Frontal cortex (tissue), 4 donors: ENCODE measurements at places on chromosomes 6 and 20. TPM values are rescaled to one million over a fixed set of nuclear protein-coding genes. Genes with fewer than 3 reads are reported as not detected.
A peak's percentile ranks its signal among the peaks of the same experiment; 100 is the strongest.

Gene ERVFRD-1
- not detected for total RNA-seq

Gene SLC12A5
- 18.8 TPM for total RNA-seq

DNA sequence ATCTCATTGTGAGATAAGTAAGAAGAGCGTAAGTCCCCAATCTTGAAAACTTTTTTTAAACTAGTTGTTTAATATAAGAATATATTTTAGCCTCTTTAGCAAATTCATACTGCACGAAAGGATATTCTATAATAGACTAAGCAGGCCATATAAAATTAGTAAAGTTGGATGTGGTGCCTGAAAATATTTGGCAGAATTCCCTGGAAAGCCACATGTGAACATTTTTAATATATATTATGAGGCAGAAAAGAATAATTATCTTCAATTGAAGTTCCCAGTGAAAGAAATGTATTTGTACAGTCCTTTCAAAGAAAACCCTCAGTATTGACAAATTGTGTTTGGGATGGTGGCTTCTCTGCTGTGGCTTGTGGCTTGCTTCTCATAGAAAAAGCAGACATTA, 237.5 kb upstream of the JAG1 start:
- no peak for DNase-seq

Gene FAM162B
- total RNA-seq, result 1.2 TPM

- no peak for DNase-seq
These were observed 55.6 kb upstream of the HLA-A start for GRCh38 chr6:29886701-29887100.

Gene TFAP2B
- not detected for total RNA-seq

DNA sequence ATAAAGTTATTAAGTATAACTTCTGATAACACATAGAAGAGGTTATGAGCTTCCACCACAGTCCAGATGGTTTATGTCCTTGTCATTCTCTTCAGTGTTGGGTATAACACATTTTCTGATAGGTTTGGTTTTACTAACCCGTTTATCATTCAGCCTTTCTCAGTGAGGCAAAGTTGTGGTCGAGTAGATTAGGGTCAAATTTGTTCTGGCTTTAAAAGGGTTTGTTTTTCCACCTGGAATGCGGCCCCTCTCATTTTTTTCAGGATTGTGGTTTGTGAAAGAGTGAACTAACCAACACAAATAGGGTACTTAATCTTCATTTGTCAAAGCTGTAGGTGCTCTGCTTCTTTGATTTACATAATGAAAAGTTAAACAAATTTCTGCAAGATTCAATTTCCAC, 204.2 kb upstream of the ASCC3 start:
- DNase-seq, result no peak

DNA sequence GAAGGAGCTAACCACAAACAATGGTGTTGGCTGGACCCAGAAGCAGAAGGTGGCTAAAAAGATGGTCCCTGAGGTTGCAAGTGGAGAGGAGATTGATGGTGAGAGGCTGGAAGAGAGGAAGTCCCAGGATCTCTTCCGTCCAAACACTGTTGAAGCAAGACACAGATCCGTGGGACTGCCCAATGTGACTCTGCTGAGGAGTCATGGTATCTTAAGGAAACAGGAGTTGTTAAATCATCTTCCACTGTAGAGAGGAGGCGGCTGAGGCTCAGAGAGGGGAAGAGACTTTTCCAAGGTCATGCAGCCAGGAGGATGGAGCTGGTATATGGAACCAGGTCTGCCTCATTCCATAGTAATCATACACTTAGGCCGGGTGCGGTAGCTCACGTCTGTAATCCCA, 4.1 kb upstream of the ZNF335 start:
- no peak for DNase-seq

DNA sequence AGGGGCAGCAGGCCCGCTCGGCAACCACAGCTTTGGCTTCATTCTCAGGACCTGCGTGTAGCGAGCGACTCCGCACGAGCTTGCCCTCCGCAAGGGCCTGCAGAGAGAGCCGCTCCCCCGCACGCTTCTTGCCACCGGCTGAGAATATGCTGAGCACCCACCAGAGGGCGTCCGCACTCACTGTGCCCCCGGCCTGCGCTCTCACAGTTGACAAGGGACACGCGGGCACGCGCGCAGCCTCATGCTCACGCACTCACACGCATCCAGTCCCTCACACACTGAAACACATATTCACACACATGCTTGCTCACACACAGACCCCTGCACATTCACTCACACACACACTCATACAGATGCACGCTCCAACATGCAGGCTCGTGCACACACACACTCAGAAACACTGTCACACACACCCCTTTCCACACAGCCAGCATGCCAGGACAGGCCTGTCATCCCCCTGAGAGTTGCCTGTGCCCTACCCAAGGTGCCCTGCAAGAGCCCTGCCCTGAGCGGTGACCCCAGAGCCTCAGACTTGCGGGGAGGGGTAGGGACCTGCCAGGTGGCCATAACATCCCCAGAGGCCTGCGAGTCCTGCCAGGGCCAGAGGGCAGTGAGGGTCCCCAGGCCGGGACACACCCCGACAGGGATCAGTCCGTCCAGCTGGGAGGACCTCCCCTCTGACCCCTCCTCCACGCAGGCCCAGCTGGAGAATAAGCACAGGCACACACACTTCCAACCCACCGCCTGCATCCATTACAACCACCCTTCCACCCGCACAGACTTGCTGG, 174.1 kb downstream of the BMP7 start:
- DNase-seq, result peak; percentile 72

Gene ASXL1
- 64.8 TPM for total RNA-seq

DNA sequence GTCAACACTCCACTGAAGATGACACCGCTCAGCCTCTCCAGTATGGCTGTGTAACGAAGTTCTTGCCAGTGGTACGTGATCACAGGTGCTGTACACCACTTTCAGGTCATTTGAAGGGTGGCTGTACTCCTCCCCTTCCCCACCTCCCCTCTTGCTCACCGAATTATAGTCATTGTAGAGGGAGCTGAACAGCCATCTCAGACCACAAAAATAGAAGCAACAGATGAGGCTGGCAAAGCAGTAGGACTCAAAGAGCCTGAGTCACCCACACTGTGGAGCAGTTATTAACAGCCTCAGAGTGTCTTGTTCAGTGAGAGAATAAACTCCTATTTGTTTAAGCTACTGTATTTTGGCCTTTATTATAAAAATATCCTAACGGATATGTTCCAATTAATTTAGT, 192.5 kb upstream of the MCHR2 start:
- DNase-seq, result no peak

- DNase-seq, result no peak
These were observed 49.2 kb downstream of the FYN start for GRCh38 chr6:111823831-111824607.

DNA sequence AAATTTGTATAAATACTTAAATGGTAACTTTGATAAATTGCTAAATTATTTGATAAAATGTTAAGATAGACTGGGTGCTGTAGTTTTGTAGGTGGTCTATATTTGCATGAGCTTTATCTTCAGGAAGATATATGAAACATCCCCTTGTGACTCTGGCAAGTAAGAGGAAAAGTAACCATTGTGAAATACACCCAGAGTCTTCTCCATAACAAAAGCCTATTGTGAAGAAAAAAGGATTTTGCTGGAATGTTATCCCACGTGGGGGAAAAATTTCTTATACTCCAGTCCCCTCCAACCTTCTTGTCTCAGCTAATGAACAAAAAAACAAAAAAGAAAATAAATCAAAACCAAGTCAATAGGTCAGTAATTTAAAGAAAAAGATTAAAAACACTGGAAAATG, 600.7 kb downstream of the HDGFL1 start:
- DNase-seq, result no peak

Gene LHFPL5
- total RNA-seq, result 0.82 TPM

GRCh38 chr20:2249935-2250334, 45.9 kb upstream of the TGM3 start:
- no peak for DNase-seq

GRCh38 chr6:43510827-43511163, 649 bp upstream of the LRRC73 start:
- DNase-seq, result no peak

GRCh38 chr6:121590438-121590837, 155.0 kb downstream of the GJA1 start:
- DNase-seq, result no peak

DNA sequence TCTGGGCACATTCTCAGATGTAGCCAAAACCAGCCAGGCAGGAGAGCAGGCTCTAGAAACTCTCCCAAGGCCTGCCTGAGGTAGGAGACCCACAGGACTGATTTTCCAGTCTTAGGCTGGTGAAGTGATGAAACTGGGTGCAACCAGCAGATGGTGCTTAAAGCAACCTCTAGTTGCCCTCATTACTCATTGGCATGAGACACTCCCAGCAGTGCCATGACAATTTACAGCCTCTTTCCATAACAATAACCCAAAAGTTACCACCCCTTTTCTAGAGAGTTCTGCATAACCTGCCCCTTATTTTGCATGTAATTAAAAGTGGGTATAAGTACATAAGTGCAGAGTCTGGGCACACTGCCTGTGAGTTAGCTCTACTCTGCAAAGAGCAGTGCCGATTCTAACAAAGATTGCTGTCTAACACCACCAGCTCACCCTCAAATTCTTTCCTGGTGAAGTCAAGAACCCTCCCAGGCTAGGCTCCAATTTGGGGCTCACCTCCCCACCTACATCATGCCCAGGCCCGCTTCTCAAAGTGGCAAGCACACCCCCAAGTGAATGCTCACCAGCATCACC, 14.4 kb upstream of the GPR6 start:
- no peak for DNase-seq

DNA sequence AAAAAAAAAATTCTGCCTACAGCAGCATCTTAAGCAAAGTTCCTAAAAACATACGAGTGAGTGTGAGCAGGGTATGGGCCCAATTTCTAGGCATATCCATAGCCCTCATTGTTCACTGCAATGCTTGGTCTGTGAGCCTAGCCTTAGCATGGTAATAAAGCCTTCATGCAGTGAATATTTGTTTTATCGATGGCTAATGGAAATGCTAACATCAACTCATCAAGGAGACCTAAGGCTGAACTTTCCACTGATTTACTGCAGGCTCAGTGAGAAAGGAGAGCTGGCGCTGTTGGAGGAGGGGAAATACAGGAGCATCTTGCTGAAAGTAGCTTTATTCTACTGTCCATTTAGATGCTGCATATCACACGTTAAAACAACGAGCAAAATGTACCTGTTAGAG, 139.6 kb upstream of the DTNBP1 start:
- DNase-seq, result no peak

Gene MCCD1
- total RNA-seq, result not detected

DNA sequence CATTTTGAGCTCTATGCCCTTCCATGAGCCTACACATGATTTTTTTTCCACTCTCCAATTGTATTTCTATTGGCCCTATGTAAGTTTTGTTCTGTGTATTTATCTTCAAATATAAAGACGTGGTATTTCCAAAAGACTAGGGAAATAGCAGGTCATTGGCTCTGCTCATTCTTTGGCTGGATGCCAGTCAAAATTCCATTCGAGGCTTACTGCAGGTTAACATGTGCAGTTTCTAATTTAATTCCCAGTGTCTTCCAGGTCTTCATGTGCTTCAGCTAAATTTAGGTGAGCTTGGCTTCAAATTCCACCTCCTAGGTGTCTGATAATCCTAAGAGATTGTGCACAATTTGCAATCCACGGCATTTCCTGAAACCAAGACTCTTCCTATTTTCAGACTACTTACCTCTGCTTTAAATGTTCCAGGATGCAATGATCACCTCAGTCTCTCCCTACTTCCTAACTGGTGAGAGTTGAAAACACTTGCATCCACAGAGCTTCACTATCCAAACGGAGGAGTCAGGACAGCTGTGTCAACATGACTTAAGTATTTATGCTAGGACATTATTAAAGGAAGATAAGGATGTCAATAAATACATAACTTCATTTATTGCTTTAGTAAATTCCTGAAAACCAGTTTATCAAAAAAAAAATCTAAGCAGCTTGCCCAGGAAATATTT, 236.1 kb downstream of the COL12A1 start:
- DNase-seq, result no peak

Gene C20orf141
- total RNA-seq, result not detected

DNA sequence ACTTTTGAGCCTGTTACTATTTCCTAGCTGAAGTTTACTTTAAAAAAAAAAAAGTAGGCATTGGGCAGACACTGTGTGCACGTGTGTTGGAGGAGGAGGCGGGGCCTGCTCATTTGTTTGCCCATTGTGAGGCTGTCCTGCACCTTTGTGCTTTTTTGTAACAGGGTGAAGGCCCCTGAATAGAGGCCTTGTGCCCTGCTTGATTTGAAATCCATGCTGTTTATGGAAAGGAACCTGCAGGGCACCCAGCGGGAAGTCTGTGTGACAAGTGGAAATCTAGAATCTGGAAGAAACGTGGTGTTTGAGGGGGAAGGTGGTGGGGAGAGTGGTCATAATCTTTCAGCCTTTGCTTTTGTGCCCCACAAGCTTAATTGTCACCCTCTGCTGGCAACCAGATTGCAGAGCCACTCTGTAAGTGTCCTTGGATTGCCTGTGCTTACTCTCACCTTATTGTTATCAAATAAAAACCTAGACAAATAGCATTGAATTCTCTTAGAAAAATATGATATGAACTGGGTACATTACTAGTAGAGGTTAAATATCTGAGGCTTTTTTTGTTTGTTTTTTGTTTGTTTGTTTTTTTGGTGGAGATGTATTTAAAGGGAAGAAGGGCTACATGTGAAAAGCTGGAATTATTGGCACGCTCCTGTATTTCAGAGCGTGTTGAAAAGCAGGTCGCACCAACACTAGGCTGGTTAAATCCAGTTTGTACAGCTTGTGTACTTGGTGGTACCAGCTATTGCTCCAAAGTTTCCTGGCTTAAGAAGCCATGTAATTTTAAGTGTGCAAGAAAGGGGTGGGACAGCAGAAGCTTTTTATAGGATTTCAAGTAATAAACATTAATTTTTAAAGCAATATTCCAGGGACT, 156.3 kb downstream of the ARID1B start:
- DNase-seq, result no peak

DNA sequence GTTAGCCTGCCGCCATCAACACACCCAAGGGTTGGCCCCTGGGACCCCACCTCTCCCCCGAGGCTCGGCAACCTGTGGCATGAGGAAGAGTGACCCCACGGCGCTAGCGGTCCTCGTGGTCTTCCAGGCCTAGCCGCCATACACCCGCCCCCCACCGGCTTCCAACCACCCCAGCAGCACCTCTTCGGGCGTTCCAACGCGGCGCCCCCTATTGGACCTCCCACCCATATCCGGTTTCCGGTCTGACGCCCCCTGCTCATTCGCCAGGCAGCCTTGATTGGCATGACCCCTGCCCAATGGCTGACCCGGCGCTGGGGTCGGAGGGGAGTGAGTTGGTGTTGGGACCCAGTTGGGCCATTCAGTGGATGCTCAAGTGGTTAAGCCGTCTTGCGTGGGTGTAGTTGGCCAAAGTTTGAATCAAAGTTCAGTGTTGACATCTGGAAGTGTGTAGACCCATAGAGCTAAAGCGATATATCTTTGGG, at the start of gene GNAS-AS1:
Gene GNAS-AS1, minus strand, starts transcription at position 210 of the 482 bp plus-strand sequence.
- peak; percentile 82 for DNase-seq

GRCh38 chr20:43393052-43393451, 64.6 kb upstream of the SRSF6 start:
- no peak for DNase-seq

GRCh38 chr6:82419859-82420258, 56.2 kb downstream of the TPBG start:
- DNase-seq, result no peak

DNA sequence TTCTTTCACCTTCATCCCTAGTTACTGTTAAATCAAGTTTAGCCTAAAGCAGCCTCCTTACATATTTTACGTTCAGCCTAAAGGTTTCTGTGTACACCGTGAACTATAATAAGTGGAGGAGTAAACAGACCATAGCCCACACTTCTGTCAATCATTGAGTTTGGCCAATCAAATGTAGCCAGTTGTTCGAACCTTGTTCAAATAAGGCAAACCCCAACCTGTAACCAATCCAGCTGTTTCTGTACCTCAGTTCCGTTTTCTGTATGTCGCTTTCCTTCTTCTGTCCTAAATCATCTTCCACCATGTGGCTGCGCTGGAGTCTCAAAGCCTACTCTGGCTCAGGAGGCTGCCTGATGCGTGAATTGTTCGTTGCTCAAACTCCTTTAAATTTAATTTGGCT, 1.8 kb upstream of the FBXO30 start:
- DNase-seq, result no peak

Gene SMOC2
- total RNA-seq, result 4.9 TPM
